ENCODE measurements at places on chromosomes 16 and 17. TPM values are rescaled to one million over a fixed set of nuclear protein-coding genes. Genes with fewer than 3 reads are reported as not detected.

DNA sequence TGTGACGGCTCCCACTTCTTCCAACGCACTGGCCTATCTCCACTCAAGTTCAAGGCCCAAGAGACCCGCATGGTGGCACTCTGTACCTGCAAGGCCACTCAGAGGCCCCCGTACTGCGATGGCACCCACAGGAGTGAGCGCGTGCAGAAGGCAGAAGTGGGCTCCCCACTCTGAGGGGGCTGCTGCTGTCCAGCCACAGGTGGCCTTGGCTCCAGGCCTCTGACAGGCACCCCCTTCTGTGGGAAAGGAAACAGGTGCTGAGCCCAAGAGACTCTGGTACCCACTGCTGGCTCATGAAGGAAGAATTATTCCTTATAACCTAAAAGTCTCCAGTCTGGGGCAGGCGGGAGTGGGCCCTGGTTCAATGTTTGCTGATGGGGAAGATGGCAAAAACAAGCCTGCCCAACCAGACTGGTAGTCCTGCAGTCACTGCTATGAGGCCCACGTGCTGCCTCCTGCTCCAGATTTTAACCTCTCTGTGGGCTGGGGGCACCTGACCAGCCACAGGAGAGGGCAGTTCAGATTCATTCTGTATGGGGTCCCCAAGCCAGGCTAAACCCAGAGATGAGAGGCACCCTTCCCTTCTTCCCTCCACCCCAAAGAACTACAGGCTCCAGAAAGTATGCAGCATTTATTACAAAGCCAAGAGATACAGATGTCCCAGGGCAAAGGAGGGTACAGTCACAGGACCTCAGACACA lies 3.3 kb downstream of the CISD3 start:
- H3K4me3 ChIP-seq: no peak overlapping the region
- peak overlapping the region; percentile 19 for H3K27ac ChIP-seq
- peaks cover 35% of the 10 kb centered on the region for H3K4me1 ChIP-seq
- no peak for DNase-seq
- no peaks in the 10 kb centered on the region for H3K27me3 ChIP-seq

- H3K27ac ChIP-seq: no peak overlapping the region
- no peak for DNase-seq
- H3K4me1 ChIP-seq: no peaks in the 10 kb centered on the region
- no peak overlapping the region for H3K4me3 ChIP-seq
These were observed 167.9 kb upstream of the NOL11 start for GRCh38 chr17:67549820-67550219.

TEKT3 gene
- total RNA-seq: 0.33 TPM

TRPV3 gene
- 0.33 TPM for total RNA-seq

DNA sequence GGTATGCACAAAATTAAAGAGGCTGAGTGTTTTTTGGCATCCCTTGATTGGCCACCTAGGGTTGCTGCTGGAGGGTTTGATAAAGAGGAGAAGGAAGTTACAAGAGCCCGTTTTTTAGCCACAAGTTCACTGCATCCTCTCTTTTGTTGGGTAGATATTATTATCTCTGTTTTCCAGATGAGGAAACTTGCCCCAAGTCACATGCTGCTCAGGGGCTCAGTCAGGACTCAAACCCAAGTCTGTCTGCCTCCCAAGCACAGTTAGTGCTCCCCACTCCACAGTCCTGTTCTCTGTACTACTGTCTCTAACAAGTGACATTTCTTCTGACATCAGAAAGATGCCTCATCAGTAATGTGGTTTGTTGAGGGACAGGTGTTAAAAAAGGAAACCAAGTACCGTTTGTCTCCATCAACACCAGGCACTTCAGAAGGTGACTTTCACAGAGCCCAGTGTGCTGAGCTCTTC lies 1.4 kb downstream of the NT5M start:
- no peaks in the 10 kb centered on the region for H3K27me3 ChIP-seq
- H3K27ac ChIP-seq: no peak overlapping the region
- H3K36me3 ChIP-seq: no peaks in the 10 kb centered on the region
- H3K4me1 ChIP-seq: peaks cover 4% of the 10 kb centered on the region
